ENCODE measurements at places on chromosomes 7 and 10.

DNA sequence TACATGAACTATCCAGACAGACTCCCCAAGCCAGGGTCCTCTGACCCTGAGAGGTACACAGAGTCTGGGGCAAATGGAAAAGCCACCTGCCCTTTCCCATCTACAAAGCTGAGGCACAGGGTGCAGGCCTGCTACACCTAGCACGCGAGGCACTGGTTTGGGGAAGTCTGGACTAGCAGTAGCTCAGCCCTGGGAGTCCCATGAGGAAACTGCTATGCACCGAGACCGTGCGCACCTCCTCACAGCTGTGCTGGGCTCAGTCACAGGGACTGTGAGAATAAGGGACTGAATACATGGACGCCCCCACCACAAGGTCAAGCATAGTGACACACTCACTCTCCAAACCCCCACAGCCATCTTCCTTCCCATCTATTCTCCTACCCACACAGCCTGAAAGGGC lies 8.2 kb downstream of the MAT1A start:
- DNase-seq, result no peak

GRCh38 chr7:17668122-17668521 lies 272.2 kb downstream of the SNX13 start:
- no peak for DNase-seq

DNA sequence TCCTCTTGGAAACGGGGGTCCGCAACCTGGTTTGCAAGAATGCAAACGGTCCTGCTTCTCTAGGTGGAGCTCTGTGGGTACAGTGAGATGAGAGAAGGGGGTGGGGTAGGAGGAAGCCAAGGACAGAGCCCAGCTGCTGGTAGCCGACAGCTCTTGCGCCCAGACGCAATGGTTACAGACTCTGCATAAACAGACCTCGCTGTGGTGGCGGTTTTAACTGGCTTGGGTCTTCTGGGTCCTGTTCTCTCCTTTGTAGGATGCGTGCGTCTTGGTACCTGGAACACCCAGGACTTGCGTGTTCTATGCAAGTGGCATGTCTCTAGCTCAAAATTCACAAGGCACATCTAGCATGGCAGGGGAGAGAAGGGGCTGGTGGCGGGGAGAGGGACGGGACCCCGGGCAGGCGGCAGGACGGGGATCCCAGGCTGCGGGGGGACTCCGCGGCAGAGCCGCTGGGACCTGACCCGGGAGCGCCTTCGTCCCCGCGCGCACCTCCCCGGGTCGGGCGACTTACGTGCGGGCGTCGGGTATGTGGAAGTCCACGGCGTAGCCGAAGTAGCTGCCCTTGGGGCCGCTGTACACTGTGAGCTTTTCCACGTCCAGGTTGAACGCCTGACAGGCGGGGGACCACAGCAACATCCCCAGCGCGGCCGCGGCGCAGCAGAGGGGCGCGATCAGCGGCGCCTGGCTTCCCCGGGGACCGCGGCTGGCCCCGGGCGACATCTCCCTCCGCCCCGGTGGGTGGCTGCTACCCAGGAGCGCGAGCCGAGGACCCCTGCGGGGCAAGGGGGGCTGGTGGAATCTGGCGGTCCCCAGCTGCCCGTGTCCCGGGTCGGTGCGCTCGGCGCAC lies 448 bp downstream of the ITGA8 start:
- DNase-seq, result no peak

- DNase-seq, result no peak
Measured at GRCh38 chr10:44958196-44958897, 1.3 kb upstream of the RASSF4 start.

Measured in stimulated activated CD8-positive, alpha-beta memory T cell treated with anti-CD3 and anti-CD28 coated beads, Interleukin-7, amount 100 ng/mL, for 24 hours (primary cell).